Activated gamma-delta T cell treated with anti-CD3 and anti-CD28 coated beads, Interleukin-2, amount 50 U/mL, for 16 hours (primary cell): ENCODE measurements at places on chromosomes 12 and 14.

GRCh38 chr12:52528641-52529143 lies 8.5 kb upstream of the KRT5 start:
- no peak for DNase-seq

GRCh38 chr14:25110106-25110505 lies 60.2 kb upstream of the STXBP6 start:
- no peak for DNase-seq

DNA sequence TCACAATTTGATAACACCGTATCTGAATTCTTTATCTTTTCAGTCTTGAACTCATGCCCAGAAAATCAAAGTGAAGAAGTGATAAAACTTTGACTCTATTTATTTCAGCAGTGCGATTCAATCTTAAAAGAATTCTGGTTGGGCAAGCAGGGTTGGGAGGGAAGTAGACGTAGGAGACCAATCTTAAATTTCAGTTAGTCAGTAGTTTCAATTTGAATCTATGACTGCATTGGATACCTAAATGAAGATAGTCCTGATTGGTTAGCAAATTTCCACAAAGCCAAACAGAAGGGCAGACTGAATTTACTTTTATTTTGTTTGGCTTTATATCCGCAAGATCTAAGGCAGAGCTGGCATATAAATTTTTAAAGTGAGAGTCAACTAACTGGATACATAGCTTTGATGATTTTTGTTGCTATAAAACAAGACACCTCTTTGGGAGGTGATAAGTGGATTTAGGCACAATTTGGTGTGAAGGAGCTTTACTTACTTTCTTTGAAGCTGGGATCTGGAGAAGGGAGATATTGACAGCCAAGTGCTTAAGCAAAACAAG lies 2.6 kb downstream of the ACSS3 start:
- DNase-seq, result no peak

- no peak for DNase-seq
These were observed 100.1 kb downstream of the HEATR5A start for GRCh38 chr14:31320216-31320615.

- no peak for DNase-seq
These were observed 649.8 kb downstream of the RPS29 start for GRCh38 chr14:48936362-48936761.

- DNase-seq, result no peak
These were observed 99.1 kb downstream of the CAPZA3 start for GRCh38 chr12:18837025-18837424.

GRCh38 chr12:117192057-117192456 lies 1.8 kb upstream of the FBXO21 start:
- no peak for DNase-seq

DNA sequence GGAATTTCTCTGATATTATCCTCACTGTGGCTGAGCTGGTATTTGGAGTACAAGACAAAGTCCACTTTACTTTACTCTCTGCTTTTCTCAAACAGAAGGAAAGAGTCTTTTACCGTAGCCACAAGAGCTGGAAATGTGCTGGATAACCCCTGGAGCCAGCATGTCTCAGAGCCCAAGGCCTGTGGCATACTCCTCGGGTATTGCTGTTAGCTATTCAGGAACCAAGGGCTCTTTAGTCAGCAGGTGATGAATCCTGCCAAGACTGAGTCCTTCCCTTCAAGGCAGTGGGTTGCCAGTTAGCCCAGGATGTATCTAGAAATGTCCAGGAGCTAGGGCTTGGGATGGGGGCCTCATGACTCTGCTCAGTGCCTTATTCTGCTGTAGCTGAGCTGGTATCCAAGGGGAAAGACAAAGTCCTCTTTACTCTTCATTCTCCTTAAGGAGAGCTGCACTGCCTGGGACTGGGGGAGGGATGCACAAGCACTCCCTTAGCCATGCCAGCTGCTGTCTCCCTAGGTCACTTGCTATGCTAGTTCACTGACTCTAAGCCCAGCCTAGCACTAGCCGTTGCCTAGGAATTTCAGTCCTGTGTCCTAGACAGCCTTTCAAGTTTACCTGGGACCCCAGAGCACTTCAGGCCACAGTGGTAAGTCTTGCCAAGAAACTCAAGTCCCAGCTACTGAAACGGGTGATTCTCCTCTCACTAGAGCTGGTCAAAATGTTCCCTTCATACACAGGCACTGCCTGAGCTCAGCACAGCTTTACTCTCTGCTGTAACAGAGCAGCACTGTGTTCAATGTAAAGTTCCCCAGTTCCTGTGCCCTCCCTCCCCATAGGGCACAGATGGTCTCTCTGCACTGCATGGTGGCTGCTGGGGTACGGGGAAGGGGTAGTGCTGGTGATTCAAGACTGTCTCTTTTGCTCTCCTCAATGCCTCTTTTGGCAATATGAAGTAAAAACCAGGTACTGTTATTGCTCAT lies 136.4 kb downstream of the SLC35F4 start:
- no peak for DNase-seq

DNA sequence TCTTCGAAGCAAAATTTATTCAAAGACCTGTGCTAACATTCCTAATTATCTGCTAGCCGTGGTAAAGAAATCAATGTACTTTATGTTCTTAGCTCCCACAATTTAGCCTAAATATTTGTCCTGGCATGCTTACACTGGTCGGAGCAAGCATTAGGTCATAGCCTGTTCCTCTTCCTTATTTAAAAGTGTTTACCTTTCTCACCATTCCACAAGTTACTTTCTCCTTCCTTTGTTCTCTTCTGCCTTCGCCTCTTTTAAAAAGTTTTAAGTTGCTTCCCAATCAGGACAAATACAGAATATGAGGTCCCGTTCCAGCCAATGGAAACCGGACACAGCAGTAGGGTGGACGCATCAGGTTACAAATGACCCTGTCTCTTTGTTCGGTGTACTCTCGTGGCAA lies 11.6 kb downstream of the CDK2AP1 start:
- DNase-seq, result no peak

- no peak for DNase-seq
These were observed 753 bp upstream of the ATP5MC2 start for GRCh38 chr12:53676656-53677015.

DNA sequence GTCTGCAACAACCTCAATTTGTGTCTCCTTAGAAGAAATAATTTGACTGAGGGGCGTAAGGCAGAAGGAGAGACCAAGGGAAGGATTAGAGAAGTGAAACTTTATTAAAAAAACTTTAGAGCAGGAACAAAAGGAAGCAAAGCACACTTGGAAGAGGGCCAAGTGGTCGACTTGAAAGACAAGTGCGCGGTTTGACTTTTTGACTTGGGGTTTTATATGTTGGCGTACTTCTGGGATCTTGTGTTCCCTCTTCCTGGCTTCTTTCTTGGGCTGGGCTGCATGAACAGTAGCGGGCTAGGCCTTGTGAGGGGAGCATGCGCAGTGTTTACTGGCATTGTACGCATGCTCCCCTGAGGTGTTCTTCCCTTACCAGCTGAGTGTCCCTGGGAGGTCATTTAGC lies 369.3 kb upstream of the DCN start:
- no peak for DNase-seq

DNA sequence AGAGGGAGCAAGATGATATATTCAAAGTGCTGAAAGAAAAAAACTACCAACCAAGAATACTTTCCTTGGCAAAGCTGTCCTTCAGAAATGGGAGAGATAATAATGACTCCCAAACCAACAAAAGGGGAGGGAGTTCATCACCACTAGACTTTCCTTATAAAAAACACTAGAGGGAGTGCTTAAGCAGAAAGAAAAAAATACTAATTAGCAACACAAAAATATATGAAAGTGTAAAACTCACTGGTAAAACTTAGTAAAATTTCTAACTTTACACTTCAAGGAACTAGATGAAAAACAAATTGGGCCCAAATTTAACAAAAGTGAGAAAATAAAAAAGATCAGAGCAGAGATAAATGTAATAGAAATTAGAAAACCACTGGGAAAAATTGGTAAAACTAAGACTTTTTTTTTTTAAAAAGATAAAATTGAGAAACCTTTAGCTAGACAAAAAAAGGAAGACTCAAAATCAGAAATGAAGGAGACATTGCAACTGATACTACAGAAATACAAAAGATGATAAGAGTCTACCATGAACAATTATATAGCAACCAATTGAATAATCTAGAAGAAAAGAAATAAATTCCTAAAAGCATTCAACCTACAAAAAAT lies 60.4 kb upstream of the FAR2 start:
- DNase-seq, result no peak

DNA sequence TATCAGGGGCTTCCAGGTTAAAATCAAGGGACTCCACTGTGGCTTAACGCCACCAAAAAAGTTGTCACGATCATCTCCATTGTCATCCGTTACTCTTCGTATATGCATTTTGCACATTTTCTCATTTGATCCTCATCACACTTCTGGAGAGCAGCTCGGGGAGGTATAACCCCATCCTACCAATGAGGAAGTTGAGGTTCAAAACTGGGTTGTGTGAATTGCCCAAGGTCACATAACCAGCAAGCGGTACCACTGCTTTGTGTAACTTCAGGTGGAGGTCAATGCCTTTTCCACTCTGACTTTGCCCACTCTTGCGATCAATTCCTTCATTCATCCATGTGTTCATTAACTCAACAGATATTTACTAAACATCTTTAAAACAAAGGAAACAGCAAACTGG lies 71.1 kb upstream of the CCND2 start:
- DNase-seq, result no peak

GRCh38 chr14:25250516-25250915 lies 200.6 kb upstream of the STXBP6 start:
- DNase-seq, result no peak

DNA sequence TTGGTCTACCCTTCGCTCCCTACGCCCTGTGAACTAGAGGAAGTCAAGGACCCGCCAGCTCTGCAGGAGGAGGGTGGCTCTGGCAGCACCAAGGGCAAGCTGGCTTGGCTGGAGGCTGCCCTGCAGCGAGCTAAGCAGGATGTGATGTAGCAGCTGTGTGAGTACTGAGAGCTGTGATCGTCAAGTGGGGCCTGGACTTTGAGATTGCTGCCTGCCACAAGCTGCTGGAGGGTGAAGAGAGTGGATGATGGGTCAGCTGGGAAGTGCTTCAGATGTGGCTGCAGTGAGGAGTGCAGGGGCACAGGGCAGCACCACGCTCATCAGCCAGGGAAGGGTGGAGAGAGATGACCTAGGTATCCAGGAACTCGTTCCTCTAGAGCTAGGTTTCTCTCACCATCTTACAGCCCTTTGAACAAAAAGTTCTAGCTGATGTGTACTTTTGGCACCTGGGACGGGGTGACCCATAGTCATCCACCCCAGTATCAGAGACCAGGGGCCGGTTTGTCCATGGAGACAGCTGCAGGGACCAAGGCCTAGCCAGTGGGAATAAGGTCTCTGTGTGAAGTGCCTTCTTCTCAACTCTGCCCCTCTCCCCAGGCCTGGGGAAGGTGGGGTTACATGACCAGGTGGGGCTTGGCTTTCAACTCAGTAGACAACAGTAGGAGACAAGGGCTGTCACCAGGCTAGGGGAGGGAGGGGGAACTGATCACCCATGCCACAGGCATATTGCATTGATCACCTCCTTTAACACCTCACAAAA lies 3.2 kb downstream of the KRT86 start:
- DNase-seq, result no peak

GRCh38 chr14:100649173-100649519 lies 61.9 kb upstream of the BEGAIN start:
- no peak for DNase-seq

DNA sequence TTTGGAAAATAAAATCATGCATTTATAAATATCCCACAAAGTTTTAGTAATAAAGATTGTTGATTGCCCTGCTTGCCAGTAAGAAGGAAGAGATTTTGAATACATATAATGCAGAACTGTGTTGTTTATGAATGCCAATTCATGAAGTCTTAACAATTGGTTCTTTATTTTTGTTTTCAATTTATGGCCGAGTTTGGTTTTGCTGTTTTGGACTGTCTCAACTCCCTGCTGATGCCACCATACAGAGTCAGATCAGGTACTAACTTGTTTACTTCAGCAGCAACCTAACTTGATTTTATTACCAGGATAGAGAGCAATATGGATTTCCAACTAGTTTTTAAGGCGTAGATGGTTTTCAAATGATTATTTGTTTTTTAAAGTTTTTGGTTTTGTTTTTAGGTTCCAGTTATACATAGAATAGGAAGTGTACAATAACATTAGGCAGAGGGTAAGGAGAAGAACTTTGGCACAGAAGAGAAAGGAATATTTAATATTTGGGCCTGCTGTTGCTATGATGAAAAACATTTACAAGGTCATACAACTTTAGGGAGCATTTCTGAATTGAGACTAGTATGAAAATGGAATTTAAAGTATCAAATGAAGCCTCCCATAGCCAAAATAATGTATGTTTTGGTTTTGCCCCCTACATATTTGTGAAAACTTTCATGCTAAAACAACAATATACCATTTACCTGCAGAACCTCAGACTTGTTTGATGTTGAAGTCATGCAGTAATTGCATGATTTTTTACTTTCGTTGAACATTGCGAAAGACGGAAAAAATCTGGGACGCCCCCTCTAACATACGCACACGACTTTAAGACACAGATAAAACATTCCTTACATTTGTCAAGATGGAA lies 904 bp upstream of the FAM177A1 start:
- no peak for DNase-seq

DNA sequence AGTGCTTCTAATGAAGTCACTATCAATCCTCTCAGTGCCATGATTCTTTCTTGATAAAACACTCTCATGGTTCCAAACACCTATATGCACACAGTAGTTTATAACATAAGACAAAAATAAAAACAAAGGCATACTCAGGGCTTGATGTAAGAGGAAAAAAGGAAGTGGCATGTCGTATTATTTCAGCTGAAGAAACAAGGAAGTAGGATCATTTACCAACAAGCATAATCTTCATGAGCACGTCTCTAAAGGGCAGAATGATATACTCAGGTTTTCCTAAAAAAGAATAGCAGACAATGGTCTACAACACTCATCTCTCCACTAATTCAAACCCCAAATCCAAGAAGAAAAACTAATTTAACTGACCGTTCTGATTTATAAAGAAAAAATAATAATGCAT lies 33.9 kb downstream of the NUMB start:
- no peak for DNase-seq

GRCh38 chr14:103517721-103518421 lies 4.8 kb downstream of the CKB start:
- no peak for DNase-seq

GRCh38 chr12:21416511-21417121 lies 20.8 kb upstream of the PYROXD1 start:
- no peak for DNase-seq

GRCh38 chr14:32049361-32050088 lies 27.6 kb upstream of the ARHGAP5 start:
- DNase-seq, result no peak

GRCh38 chr12:4483885-4484823 lies 38.5 kb upstream of the FGF6 start:
- no peak for DNase-seq

- no peak for DNase-seq
These were observed 83.2 kb downstream of the LMNTD1 start for GRCh38 chr12:25469861-25470260.
